ENCODE measurements at places on chromosomes 2 and 18.

DNA sequence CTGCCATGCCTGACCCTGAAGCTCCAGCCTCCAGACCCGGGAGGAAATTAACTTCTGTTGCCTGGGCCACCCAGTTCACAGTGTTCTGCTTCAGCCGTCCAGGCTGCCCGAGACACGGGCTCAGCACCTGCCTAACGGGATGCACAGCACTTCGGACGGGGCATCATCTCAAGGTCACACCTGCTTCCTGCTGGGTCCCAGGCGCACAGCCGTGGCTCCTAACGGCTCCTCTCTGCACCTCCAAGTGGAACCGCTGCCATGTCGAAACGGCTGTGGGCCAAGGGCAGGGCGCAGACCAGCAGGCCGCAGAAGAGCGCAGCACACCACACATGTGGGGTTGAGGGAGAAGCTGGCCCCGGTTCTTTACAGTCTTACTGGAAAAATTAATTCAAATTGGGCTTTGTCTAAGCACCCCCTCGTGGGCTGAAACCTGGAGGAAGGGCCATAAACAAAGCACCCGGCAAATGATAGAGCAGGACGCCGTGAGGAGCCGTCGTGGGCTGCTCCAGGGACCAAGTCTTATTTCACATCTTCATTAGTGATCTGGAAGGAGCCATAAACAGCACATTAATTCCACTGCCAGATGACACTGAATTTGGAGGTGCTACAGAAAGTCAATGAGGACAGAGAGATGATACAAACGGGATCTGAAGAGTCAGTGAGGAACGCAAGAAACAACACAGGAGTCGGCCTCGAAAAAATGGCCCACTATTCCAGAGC lies 59.6 kb downstream of the EIPR1 start:
- DNase-seq: no peak

- DNase-seq: no peak
These were observed 55.3 kb downstream of the ABCA12 start for GRCh38 chr2:215083146-215083545.

DNA sequence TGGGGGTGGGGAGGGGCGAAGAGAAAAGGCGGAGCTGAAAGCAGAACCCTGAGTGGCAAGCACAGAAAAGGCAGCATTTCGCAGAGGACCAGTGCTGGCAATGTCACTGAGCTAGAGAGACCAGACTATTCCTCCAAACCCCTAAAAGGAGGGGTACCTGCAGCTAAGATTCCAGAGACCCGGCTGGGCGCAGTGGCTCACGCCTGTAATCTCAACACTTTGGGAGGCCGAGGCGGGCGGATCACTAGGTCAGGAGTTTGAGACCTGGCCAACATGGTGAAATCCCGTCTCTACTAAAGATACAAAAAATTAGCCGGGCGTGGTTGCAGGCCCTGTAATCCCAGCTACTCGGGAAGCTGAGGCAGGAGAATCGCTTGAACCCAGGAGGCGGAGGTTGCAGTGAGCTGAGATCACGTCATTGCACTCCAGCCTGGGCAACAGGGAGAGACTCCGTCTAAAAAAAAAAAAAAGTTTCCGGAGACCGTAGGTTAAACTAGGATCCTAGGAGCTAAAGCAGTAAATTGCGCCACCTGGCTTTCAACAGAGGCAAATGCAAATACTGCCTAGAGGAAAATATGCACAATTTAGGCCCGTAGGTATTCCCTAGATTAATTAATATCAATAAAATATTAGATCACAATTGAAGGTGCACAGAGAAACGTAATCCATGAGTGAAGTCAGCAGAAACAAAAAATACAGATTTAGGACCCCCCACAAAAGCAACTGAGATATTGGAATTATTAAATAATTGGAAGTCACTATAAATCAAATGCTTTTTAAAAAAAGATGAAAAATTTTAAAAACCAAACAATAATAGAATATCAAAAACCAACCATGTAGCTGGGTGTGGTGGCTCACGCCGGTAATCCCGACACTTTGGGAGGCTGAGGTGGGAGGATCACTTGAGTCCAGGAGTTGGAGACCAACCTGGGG lies 4.9 kb downstream of the UCN start:
- peak; percentile 56 for DNase-seq

DNA sequence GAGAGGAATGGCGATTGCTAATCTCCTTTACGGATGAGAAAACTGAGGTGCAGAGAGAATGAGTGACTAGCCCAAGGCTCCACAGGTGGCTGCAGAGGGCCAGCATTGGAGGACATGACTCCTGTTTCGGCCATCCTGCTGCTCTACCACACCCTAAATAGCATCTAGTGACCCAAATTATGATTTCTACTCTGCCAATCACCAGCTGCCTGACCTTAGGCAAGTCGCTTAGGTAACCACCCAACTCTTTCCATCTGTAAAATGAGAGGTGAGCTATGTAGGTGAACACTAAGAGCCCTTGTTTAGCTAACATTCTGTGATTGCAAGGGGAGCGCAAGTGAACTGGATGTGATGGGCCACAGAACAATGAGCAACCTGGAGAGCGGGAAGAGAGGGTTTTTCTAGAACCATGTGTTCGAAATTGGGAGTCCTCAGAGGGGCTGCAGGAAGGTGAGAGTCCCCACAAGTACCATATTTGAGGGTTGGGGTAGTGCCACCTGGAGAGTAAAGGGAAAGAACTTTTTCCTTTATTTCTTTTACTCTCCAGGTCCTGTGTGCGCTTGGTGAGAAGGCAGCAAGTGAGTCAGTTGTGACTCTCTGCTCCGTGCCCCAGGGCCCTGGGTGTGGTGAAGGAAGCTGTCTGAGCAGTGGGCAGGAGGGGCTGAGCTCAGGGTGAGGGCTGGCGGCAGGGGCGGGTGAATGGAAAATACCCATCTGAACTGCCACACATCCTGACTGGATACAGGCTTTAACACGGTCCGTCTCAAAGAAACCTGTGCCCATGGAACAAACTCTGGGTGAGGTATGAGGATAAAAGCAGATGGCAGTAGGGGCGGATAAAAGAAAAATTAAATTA lies 2.4 kb downstream of the CYP27C1 start:
- DNase-seq: no peak

- no peak for DNase-seq
These were observed 54.0 kb downstream of the COA5 start for GRCh38 chr2:98554116-98554861.

- DNase-seq: peak; percentile 38
These were observed 37.4 kb downstream of the VAPA start for GRCh38 chr18:9951022-9951859.

GRCh38 chr18:45553723-45554388 lies 61.4 kb upstream of the SLC14A2 start:
- no peak for DNase-seq

- DNase-seq: no peak
These were observed 6.7 kb upstream of the SALL3 start for GRCh38 chr18:78972930-78973331.

DNA sequence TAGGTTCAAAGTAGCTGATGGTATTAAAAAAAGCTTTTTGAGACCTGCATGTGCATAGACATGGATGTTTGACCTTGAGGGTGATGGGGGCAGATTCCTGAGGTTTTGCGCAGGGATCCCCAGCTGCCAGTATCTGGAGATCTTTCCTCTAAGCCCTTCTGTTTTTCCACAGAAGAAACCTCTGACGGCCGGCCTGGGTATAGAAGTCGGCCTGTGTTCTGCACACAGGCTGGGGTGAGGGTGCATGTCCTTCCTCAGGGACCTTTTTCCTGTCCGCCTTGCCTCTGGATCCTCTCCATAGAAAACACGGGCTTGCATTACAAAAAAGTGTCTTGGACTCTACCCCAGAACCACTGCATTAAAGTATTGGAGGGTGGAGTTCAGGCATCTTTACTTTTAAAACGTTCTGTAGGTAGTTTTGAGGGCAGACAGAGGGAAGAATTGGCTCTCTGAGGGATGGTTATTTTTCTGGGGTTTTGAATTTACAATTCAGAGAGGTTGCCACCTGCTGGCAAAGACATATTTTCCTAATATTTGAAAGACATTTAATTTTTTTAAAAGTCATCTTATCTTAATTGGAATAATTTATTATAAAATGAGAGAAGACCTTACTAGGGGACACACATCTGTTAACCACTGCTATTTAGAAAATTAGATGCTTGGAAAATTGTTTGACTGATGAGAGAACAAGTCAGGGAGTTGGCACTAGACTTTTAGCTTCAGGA lies 350.6 kb downstream of the DCDC2C start:
- DNase-seq: no peak

- no peak for DNase-seq
These were observed 175.6 kb downstream of the ALPK2 start for GRCh38 chr18:58453167-58453808.

GRCh38 chr2:134745023-134745422 lies 26.2 kb upstream of the TMEM163 start:
- DNase-seq: no peak

Measured in HFF-Myc (cell line).